ENCODE measurements at places on chromosomes 2 and 18.

GRCh38 chr2:48856144-48856543 lies 100.6 kb upstream of the LHCGR start:
- no peak for DNase-seq

DNA sequence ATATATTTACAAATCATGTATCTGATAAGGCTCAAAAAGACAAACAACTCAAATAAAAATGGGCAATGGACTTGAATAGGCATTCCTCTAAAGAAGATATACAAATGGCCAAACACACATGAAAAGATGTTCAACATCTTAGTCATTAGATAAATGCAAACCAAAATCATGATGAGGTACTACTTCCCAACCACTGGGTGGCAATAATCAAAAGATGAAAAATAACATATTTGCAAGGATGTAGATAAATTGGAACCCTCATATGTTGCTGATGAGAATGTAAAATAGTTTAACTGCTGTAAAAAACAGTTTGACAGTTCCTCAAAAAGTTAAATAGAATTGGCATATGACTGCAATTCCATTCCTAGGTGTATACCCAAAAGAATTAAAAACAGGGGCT lies 132.3 kb downstream of the TTC32 start:
- DNase-seq: no peak

DNA sequence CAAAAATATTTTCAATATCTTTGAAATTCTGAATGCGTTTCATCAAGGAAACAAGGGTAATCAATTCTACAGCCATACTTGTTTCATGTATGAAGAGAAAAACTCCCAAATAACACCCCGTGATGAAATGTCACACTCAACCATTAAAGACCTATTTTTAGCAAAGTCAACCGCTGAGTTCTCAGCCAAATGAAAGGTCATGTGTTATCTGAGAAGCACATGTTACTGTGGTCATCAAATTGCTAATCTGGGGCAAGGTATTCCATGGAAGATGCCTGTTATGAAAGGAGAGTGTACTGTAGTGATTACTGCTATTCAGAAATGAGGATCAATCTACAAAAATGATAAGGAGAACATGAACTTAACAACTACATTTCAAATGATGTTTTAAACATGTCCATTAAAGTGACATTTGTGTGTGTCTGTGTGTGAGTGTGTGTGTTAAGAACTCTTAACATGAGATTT lies 126.7 kb downstream of the BCL2 start:
- no peak for DNase-seq

GRCh38 chr18:50709193-50709592 lies 110.6 kb downstream of the MRO start:
- no peak for DNase-seq

- no peak for DNase-seq
Observed at GRCh38 chr2:143056550-143056949, 72.7 kb upstream of the ARHGAP15 start.

- DNase-seq: no peak
Observed at GRCh38 chr2:178277741-178278197, 83.5 kb downstream of the OSBPL6 start.

GRCh38 chr2:186740266-186740665 lies 46.4 kb downstream of the FAM171B start:
- DNase-seq: no peak

GRCh38 chr2:46481198-46482193 lies 2.1 kb downstream of the TMEM247 start:
- DNase-seq: no peak

DNA sequence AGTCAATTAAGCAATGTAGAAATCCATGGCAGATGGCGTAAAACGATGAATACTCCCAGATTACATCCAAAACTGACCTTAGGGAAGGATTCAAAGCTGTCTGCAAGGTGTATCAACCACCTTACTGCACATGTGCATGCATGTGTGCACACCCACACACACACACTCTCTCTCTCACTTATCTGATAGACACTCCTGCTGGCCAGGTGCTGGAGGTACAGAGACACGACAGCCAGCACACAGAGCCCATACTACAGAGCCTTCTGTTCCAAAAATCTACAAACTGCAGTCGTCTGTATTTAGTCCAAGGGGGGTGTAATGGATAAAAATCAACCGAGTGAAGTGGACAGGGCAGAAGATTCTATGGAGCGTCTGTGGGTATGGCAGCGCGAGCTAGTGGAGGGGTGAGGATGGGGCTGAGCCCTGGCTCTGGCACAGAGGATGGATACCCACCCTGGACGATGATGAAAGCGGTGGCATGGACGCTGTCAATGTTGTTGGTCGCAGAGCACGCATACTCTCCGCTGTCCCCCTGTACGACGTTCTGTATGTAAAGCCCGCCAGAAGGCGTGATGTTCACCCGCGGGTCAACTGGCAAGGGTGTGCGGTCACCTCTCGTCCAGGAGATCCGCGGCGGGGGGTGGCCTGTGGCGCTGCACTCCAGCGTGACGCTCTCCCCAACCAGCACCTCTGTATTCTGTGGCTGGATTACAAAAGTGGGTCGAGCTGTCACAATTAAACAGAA lies 78.4 kb downstream of the PXDN start:
- DNase-seq: no peak

DNA sequence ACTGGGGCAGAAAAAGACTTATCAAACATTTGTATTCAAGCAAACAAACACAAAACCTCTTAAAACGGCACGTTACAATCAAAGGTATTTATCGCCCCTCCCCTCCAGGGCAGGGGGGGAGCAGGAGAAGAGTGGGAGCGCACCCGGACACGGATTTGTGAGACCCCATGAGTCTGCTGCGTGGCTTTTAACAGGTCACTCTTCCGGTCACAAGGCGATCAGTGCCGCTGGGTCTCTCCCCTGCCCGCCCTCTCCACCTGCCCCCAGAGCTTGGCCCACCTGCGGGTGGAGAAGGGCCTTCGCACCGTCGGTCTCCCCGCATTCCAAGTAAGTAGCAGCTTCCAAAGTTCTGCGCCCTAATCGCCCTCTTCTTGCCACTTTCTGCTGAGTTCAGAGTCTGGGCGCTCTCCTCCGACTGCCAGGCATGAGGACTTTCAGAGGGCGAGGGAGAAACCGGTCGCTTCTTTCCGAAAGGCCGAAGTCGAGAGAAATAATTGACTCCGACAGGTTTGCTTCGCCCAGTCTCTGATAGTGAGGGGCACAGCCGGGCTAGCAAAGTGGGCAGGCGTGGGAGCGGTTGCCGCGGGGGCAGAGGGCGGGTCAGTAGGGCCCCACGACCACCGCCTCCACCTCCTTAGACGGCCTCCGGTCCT lies 800 bp downstream of the RPRM start:
- peak; percentile 70 for DNase-seq

DNA sequence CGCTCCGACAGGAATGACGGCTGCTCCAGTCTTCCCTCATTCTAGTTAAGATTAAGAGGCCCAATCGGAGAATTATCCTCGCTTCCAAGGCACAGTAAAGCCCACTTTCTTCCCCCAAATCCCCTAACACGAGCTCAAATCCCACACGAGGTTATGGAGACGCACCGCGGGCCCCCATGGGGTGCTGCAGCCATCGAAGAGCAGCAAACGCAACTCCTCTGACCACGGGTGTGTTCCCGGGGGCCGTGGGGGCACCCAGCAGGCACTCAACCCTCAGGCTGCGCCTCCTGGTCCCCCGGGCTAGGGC lies 446 bp downstream of the COPS9 start:
- no peak for DNase-seq

DNA sequence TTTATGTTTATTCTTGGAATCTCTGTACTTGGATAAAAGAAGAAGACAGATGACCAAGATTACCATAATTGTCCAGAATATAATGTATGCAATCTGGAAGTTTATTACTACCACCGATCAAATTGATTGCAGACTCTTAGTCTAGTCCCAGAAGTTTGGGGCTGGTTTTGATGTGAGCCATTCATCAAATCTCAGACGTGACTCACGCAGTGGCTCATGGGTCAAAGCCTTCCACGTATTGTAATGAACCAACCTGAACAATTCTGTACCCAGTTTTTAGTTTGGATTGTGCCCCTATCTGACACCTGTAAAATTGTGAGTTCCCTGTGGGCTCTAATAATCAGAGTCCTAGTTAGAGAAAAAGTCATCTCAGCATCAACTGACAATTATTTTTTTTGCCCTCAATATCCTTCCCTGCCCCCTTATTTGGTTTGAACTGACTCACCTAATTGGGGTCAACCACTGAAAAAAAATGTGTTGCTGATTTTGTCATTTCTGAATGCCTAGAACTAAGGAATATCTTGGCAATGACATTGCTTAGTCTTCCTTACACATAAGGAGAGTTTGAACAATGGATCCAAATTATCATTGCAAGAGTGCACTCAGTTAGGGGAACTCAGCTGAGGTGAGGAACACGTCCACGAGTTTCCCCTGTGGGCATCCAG lies 219.5 kb upstream of the NRP2 start:
- DNase-seq: no peak

- no peak for DNase-seq
Observed at GRCh38 chr2:227010433-227010832, 153.6 kb downstream of the COL4A4 start.

GRCh38 chr2:72933646-72934151 lies 16.4 kb downstream of the EMX1 start:
- no peak for DNase-seq

GRCh38 chr18:39587586-39587985 lies 2022.0 kb upstream of the CELF4 start:
- no peak for DNase-seq

DNA sequence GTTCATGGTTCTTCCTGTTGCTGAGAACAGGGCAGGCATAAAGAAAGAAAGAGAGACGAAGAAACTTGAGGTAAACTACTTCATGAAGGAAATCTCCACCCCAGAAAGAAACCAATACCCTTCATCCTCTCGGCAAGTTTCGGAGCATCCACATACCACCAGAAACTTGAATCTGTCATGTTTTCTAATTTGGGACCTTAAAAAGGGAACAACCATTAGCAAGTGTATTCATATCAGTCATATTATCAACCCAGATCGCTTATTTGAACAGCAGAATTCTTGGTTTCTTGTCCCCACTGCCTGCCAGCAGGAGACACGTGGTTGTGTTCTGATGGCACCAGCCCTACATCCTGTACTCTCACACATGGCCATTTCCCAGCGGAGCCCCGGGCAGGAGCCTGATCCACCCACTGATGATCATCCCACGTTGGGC lies 53.2 kb upstream of the FZD7 start:
- no peak for DNase-seq

DNA sequence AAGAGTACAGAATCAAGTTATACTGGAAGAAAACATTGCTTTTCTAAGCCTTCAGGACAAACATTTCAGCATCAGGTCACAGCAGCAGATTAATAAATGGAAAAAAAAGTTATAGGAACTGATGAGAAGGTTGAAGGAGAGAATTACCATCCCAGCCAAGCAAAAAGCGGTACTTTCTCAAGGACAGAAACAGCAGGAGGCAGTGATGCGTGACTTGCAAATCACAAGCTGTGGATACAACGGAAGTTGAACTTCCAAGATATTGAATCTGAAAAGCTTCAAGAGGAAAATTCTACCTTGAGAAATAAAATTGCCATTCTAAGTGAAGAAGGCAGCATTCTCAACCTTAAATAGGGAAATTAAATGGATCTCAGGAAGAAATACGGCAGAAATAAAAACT lies 18.5 kb upstream of the SERPINB12 start:
- no peak for DNase-seq

DNA sequence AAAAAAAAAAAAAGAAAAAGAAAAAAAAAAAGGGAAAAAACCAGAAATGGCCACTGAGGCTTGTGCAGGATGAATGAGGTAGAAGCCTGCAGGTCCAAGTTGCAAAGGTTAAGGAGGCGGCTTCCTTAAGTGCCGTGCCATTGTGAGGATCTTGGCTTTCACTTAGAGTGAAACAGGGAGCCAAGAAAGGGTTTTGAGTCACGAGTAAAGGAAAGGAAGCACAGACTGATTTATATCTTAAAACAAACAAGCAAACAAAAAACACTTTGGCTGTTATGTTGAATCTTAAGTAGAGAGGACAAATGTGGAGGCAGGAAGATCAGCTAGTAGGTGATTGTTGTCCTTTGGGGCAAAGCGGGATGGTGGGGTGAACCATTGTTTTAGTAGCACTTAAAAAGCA lies 749.7 kb upstream of the SOX11 start:
- no peak for DNase-seq

GRCh38 chr2:52117299-52117698 lies 1085.4 kb upstream of the NRXN1 start:
- no peak for DNase-seq

- DNase-seq: no peak
Observed at GRCh38 chr18:75363446-75364225, 63.9 kb downstream of the SMIM21 start.

DNA sequence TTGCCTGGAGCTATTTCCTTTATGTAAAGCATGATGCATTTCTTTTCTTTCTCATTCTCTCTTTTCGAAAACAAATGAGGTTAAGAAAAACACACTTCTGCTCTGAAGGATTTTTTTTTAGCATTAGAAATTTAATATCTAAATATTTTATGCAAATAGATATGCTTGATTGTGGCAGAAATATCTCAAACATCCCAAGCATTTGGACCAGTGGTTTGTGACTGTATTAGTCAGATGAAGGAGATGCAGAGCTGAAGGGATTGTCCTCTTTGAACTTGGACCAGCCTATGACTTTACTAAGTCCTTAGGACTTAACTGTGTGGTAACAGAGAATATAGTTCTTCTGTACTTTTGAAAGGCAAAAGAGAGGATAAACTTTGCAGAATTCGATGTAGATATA lies 335.9 kb upstream of the NT5C1B start:
- no peak for DNase-seq

DNA sequence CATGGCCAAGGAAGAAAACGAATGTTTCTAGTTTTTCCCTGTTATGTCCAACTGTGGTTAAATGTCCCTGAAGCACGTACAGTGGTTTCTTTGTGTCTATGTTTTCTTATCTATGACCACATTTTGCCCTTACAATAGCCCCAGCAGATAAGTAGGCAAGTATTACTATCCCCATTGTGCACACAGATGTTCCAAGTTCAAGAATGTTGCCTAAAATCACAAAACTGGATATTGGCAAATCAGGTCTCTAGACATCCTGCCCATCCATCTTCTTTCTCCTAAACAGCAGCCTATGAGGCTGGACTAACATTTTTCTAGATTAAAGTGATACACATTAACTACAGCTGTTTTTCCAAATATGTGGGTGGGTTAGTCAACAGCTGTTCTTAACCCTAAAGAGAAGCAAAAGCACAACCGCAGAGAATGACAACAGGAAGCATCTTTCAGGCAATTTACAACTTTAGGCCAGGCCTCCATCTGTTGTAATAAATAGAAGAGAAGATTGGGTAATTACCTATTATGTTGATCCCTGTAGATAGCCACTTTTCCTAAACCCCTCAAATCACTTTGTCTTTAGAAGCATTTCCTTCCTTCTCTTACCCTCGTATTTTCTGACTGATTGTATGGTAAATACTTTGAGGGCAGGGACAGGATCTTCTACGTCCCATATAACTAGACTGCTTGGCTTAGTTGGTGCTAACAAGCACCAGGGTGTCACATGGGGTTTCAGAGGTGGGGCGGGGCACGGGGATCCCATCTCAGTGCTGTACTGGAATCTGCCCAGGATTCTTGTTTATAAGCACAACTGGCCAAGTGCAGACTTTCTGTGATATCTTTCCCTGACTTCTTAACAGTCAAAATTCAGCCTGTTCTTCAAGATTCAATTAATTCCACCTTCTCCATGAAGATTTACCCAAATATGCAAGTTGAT lies 132.1 kb upstream of the SETBP1 start:
- DNase-seq: no peak

- DNase-seq: no peak
Observed at GRCh38 chr2:63432373-63432772, 155.9 kb downstream of the WDPCP start.
